ENCODE measurements at places on chromosomes 12 and 14. TPM values are rescaled to one million over a fixed set of nuclear protein-coding genes. Genes with fewer than 3 reads are reported as not detected.

GRCh38 chr12:43776498-43776897 lies 17.7 kb downstream of the IRAK4 start:
- no peak for DNase-seq

DNA sequence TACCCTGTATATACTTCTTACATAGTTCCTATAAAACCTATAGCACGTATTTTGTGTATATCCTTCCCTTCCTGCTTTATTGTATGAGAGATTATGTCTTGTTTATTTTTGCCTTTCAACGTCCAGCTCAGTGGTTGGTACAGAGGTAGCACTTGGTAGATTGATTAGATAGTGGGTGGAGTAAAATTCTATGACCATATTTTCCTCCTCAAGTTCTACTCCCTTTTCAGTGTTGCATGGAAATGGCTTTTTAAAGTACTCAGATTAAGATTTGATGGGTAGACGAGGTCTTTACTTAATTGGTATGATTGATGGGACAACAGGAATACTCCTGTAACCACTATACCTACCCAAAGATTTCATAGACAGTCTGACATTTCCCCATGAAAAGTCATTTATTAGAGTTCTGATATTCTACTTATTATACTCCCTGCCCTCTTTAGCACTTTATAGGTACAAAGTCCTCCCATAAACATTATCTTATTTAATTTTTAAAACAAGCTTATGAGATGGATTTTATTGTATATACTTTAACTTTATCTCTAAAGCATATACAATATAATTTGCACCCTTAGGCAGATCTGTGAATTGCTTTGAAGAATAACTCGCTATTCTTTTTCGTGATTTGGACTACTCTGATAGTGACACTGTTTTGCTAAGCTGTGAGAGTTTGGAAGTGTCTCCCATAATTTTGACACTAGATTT lies 348.0 kb downstream of the RAD51B start:
- DNase-seq, result no peak

DNA sequence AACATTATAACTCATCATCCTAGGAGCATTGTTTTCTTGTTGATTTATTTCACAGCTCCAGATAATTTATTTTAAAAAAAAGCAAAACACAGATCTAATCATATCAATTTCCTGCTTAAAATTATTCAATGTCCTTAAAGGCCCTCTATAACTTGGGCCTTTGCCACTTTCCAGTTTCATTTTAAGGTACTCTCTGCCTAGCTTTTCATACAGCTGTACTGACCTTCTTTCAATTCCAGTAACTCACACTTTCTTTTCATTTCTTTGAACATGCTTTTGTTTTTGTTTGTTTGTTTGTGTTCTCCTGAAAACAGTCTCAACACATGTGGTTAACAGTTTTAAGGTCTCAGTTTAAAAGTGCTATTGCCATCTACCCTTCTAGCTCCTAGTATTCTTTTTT lies 281.9 kb downstream of the ACSS3 start:
- no peak for DNase-seq

DNA sequence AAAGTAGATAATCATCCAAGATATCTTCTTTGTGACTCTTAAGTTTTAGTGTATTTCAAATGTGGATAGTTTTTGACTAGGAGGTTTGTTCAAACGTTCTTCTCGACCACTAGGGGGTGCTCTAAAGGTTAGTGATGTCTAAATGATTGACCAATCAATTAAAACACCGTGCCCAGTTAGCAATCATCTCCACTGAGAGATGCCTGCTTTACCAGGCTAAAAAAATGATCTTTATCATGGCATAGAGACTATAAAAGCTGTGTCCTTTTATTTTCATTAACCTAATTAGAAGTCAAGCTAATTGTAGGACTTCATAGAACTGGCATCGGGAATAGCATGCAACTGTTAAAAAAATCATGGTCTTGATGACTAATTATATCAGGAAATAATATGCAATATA lies 153.9 kb downstream of the PRKCH start:
- DNase-seq, result peak; percentile 73

The GARIN6 gene
- not detected for total RNA-seq

The KCNJ8 gene
- total RNA-seq, result 1.0 TPM

Data from H4 (cell line).